Activated naive CD8-positive, alpha-beta T cell treated with anti-CD3 and anti-CD28 coated beads, Interleukin-2, amount 10 ng/mL, durations not matched to agents 7 days and 5 days (primary cell): ENCODE measurements at places on chromosomes 3 and 15. TPM values are rescaled to one million over a fixed set of nuclear protein-coding genes. Genes with fewer than 3 reads are reported as not detected.

CGNL1 gene
- total RNA-seq = not detected

CALML4 gene
- total RNA-seq = 12.2 TPM

ADAMTS7 gene
- total RNA-seq = 0.14 TPM

CCDC13 gene
- not detected for total RNA-seq

RETNLB gene
- not detected for total RNA-seq

ZNF660 gene
- 0.65 TPM for total RNA-seq

CD96 gene
- total RNA-seq = 379 TPM

MCTP2 gene
- total RNA-seq = 28.5 TPM

IFT57 gene
- 26.9 TPM for total RNA-seq

CKMT1B gene
- not detected for total RNA-seq

ALPK3 gene
- total RNA-seq = 0.17 TPM

CFAP44 gene
- 10.7 TPM for total RNA-seq

CAND2 gene
- total RNA-seq = 0.79 TPM

MEX3B gene
- 0.51 TPM for total RNA-seq

ARL6 gene
- total RNA-seq = 4.9 TPM

IGF2BP2 gene
- total RNA-seq = 1.2 TPM

SERINC4 gene
- 0.17 TPM for total RNA-seq

AMOTL2 gene
- total RNA-seq = not detected

DNASE1L3 gene
- total RNA-seq = not detected

TEX55 gene
- not detected for total RNA-seq

ARHGEF26 gene
- total RNA-seq = not detected

GUCA1C gene
- total RNA-seq = not detected

ZNF717 gene
- total RNA-seq = 15.3 TPM

ITIH4 gene
- total RNA-seq = 29.2 TPM

MESP2 gene
- total RNA-seq = not detected

PSMA4 gene
- 183 TPM for total RNA-seq

CMTM8 gene
- total RNA-seq = 2.7 TPM

RBP2 gene
- not detected for total RNA-seq

KBTBD13 gene
- not detected for total RNA-seq

C3orf85 gene
- total RNA-seq = not detected

UACA gene
- 2.8 TPM for total RNA-seq

MED12L gene
- total RNA-seq = 0.68 TPM

ERICH6 gene
- total RNA-seq = 0.23 TPM

CDC25A gene
- 14.7 TPM for total RNA-seq

GOLGA6L7 gene
- not detected for total RNA-seq

LYSMD2 gene
- 27.3 TPM for total RNA-seq

SCAANT1 gene
- 1.8 TPM for total RNA-seq

CNTN6 gene
- total RNA-seq = not detected

NEIL1 gene
- total RNA-seq = 8.6 TPM

RTP1 gene
- total RNA-seq = not detected

PPCDC gene
- total RNA-seq = 16.0 TPM

SPINK8 gene
- total RNA-seq = not detected

TPRG1 gene
- 42.4 TPM for total RNA-seq
